Central memory CD4-positive, alpha-beta T cell (primary cell): ENCODE measurements at places on chromosomes 4 and X.

GRCh38 chr4:55121246-55121645 lies 4.1 kb downstream of the KDR start:
- DNase-seq, result no peak

- DNase-seq, result no peak
Measured at GRCh38 chrX:68387776-68388175, 45.5 kb downstream of the OPHN1 start.

GRCh38 chrX:40172401-40173142 lies 74.8 kb upstream of the BCOR start:
- DNase-seq, result no peak

DNA sequence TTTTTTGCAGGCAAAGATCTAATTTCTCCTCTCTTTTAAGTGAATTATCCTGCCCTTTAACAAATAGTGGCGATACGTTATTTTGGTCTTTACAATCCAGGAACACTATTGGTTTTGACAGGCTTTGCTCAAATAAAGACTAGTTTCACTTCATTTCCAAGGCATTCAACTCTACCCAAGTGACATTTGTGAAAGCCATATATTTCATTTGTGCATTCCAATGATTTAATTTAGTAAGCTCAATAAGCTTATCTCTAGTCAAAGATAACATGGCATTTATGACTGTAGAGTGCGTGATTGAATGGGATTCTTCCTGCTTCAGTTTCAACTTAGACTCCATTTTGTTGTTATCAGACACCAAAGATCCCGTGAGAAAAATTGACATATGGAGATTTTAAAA lies 959.8 kb downstream of the ADGRL3 start:
- DNase-seq, result no peak
